Breast epithelium (tissue), 4 donors: ENCODE measurements at places on chromosomes 5 and 9. TPM values are rescaled to one million over a fixed set of nuclear protein-coding genes. Genes with fewer than 3 reads are reported as not detected.

DNA sequence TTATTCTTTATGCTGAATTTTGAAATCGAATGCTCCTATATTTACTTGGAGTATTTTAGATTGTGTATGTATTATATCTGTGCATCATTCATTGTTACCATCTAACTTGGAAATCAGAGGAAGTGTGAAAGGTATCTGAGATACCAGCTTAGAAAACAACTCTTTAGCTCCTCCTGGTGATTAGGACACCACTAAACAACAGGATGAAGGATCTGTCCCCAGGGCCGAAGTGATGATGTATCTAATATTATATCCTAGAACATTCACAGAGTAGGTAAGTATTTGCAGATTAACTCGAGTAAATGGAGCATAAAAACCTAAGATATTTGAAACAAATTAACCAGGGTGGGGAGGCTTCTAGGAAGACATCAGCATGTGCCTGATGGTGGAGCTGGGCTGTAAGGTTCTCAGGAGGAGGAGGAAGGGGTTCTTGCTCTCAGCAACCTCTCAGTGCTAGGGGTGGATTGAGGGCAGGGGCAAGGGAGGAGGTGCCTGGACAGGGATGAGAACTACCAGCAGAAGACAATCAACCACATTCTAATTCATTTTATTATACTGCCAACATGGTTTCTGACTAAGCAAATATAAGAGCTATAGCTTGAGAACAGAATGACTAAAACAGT is 2.6 kb upstream of the NFIL3 start:
- no peak for DNase-seq

- no peak for DNase-seq
Observed at GRCh38 chr5:137286025-137286610, 213.0 kb downstream of the SPOCK1 start.

- no peak for DNase-seq
Observed at GRCh38 chr9:14293801-14294200, 20.1 kb downstream of the NFIB start.

GRCh38 chr5:135141303-135142268 is 107.6 kb upstream of the PITX1 start:
- DNase-seq, result no peak

GRCh38 chr5:16780325-16780724 is 155.8 kb downstream of the MYO10 start:
- no peak for DNase-seq

- DNase-seq, result no peak
Observed at GRCh38 chr9:15576350-15577050, 23.7 kb downstream of the CCDC171 start.

DNA sequence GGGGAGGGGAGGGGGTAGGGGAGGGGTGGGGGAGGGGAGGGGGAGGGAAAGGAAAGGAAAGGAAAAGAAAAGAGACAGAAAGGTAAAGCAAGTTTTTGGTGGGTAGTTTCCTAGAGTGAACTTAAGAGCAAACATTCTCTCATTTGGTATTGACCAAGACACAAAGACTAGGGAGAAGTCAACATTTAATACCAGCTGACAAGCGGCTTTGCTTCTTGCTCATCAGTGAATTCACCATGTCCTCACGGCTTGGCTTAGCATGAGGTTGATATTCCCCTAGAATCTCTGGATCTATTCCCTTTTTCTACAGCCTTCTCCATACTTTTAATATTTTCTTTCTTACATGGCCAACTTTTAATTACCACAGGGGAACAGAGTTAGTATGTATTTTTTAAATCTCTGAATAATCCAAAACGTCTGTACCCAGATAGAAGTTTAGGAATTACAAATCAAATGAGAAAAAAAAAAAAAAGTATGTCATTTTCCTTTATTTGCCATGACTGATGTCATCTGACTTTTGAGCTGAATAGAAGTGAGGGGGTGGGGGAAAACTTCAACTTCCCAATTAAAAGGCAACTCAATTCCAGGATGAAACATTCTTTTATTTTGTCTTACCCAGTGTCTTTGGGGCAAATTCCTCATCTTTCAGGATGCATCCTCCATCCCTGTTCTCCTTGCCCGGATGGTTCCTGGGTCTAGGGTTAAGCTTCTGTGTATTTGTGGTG is 40.1 kb upstream of the GLIS3 start:
- no peak for DNase-seq

DNA sequence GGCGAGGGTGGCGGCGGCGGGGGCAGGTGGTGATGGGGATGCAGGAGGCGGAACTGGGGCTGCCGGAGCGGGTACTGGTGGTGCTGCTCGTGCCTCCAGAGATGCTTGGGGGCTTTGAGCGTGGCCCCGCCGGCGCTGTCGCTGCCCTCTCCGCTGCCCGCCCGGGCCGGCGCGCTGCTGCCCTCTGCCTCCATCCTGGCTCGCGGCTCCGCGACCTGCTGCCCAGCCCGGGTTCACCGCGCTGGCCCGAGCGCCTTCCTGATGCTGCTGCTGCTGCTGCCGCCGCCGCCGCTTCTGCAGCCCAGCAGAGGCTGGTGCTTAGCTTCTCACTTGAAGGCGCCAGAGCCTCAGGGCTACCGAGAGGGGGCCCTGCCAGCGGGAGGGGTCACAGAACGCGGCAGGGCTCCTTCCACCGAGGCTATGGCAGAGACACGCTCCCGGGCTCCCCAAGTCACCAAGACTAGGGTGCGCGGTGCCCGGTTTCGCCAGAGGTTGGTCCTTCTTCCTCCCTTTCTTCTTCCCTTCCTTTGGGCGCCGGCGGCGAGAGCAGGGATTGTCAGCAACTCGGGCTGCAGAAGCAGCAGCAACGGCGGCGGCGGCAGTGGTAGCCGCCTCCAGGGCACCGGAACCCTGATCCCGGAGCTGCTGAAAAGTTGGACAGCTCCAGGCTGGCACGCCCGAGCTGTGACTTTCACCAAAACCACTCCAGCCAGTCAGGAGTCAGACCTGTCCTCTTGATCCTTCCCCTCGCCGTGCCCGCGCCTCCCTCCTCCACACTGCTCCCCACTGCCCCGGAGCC is at the start of gene PDE4D:
PDE4D (minus strand) TSS at position 298 of the 799 bp plus-strand sequence.
- peak; percentile 55 for DNase-seq

DNA sequence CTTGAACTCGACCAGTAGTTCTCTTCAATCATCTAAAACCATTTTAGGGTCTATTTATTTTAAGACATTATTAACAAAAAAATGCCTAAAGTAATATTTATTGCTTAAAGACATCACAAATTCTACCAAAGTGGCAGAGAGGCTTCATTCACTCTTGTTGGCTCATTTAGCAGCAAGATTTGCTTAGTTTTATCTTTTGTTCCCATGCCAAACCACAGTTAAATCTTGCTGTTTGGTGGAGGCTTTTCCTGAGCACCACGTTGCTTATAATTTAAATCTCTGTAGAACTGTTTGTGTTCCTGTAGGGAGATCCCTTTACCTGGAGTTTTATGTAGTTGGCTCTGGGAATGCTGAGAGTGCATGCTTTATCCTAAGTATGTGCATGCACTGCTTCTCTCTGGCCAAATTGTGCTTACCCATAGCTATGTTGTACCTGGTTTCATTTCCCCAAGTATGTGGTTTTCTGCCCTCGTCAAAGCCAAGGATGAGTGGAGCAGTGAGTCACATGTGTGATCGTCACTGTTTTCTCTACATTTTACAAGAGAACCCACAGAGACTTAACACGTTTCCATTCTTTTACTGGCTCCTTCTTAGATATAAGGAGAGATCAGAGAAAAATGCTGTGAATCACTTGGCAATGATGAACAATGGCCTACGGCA is 42.1 kb upstream of the MAST4 start:
- DNase-seq, result no peak

DNA sequence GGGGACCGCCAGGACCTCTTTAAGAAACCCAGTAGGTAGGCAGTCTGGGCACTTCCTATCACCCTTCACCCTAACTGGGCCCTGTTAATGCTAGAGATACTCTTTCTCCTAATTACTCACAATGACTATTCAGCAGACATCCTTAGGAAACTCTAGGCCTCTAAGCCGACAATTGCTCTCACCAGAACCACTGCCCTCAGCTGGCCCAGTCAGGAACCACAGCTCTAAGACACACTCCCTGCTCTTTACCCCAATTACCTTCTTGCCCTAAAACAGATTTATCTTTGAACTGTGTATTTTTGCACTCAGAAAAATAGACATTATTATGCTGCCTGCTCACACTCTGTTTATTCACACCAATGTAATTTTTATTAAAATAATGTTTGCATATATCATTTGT is 432.6 kb upstream of the SLC30A5 start:
- DNase-seq, result no peak

GRCh38 chr5:151139015-151139414 is 18.6 kb downstream of the ANXA6 start:
- DNase-seq, result no peak

DNA sequence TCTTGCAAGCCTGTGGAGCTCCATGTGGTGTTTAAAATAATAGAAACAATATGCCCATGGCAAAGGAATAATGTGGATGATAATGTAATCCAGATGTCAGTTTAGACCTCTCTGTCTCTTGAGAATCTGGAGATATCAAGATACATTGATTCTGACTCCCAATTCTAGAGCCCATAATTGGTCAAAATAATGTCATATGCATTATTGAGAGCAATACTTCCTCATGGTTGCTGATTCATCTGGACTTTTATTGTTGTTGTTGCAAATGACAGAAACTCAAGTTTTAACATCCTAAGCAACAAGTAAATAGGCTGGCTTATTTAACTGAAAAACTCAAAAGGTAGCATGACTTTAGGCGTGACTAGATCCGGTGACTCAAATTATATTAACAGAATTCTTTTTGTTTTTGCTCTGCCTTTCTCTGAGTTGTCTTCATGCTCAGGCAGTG is 152.1 kb downstream of the PCSK1 start:
- no peak for DNase-seq

- no peak for DNase-seq
Observed at GRCh38 chr5:97728920-97729319, 545.9 kb upstream of the RIOK2 start.

CCNJL gene
- 0.32 TPM for total RNA-seq

MYMK gene
- not detected for total RNA-seq

F2R gene
- total RNA-seq, result 27.2 TPM

ALDH1A1 gene
- 67.2 TPM for total RNA-seq

GBGT1 gene
- 21.3 TPM for total RNA-seq

PCA3 gene
- total RNA-seq, result not detected

MOB3B gene
- 19.3 TPM for total RNA-seq

IL7R gene
- 10.1 TPM for total RNA-seq

SLC38A9 gene
- total RNA-seq, result 35.1 TPM

PKD2L2 gene
- not detected for total RNA-seq
